Stomach (tissue), 19 donors: ENCODE measurements at places on chromosomes 2 and 18. TPM values are rescaled to one million over a fixed set of nuclear protein-coding genes. Genes with fewer than 3 reads are reported as not detected.

The D2HGDH gene
- total RNA-seq, result 24.6 TPM

The BMP10 gene
- total RNA-seq, result not detected

The DLX1 gene
- not detected for total RNA-seq

GRCh38 chr18:79393181-79393634, 2.5 kb upstream of the NFATC1 start:
- DNase-seq, result peak; percentile 74
- H3K36me3 ChIP-seq, result no peaks in the 10 kb centered on the region
- H3K4me3 ChIP-seq, result peak overlapping the region; percentile 54
- H3K4me1 ChIP-seq, result peaks cover 42% of the 10 kb centered on the region
- H3K27me3 ChIP-seq, result peaks cover 3% of the 10 kb centered on the region

DNA sequence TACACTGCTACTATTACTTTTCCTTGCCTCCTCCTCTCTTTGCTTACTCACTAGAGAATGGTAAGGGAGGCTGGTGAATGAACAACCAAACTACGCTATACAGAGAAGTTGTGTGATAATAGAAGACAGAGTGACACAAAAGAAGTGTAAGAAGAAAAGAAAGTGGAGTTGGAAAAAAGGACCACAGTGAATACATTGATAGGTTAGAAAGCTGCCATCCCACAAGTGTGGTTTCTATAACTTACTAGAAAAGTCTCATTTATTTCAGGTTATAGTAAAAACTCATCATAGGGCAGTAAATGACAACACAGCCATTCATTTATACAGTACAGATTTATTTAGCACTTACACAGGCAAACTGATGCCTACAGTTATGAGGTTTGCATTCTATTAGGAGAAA, 77.3 kb downstream of the TTC21B start:
- H3K36me3 ChIP-seq, result peaks cover 55% of the 10 kb centered on the region
- H3K4me1 ChIP-seq, result no peaks in the 10 kb centered on the region
- H3K27me3 ChIP-seq, result no peaks in the 10 kb centered on the region

- H3K27ac ChIP-seq, result no peak overlapping the region
- H3K4me3 ChIP-seq, result no peak overlapping the region
- no peaks in the 10 kb centered on the region for H3K36me3 ChIP-seq
- no peaks in the 10 kb centered on the region for H3K4me1 ChIP-seq
Measured at GRCh38 chr2:202054679-202055078, 18.4 kb upstream of the KIAA2012 start.

DNA sequence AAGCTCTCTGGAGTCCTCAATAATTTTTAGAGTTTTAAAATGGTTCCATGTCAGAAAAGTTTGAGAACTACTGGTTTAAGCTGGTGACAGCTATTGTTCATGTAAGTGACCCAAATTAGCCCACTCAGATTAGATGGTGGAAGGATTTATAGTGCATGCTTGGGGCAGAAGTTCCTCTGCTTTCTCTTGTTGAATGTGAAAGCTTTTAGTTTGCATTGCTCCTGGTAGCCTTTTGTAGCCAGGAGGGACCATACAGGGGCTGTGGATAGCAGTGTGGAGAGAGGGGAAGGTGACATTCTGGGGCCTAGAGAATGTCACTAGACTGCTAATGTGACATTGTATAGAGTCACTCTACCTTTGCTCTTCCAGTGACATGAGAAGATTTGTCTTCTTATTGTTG, 40.3 kb upstream of the IGFBP5 start:
- no peak overlapping the region for H3K4me3 ChIP-seq
- no peaks in the 10 kb centered on the region for H3K27me3 ChIP-seq
- H3K27ac ChIP-seq, result no peak overlapping the region
- H3K4me1 ChIP-seq, result peaks cover 28% of the 10 kb centered on the region
- H3K36me3 ChIP-seq, result no peaks in the 10 kb centered on the region

DNA sequence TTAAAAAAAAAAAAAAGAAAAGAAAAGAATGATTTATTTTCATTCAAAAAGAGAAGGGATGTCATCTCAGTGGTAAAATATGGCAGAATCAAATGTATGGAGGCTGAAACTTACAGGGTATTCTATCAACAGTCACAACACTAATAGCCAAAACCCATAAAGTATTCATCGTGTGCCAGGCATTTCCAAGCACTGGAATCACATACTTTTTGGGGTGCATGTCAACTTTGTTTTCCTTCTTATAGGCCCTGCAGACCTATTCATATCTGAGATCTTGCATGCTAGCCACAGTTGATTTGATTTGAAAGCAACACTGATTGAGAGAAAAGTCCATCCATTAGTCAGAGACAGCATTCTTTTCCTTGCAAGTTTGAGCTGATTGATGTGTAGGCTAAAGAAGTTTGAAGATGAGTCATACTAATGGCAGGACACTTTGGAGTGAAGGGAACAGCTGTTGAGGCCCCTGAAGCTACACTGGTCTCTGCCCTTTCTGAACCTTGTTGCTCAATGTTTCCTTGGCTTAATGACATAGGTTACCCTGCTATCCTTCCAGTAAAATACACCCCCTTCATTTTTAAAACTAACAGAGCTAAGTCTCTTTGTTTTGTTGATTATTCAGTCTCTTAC, 22.0 kb downstream of the KATNAL2 start:
- no peak for DNase-seq

- H3K4me3 ChIP-seq, result no peak overlapping the region
- no peaks in the 10 kb centered on the region for H3K36me3 ChIP-seq
- H3K4me1 ChIP-seq, result peaks cover 8% of the 10 kb centered on the region
- H3K27me3 ChIP-seq, result no peaks in the 10 kb centered on the region
- no peak overlapping the region for H3K27ac ChIP-seq
- peak; percentile 51 for DNase-seq
Measured at GRCh38 chr2:75153221-75153620, 46.1 kb downstream of the TACR1 start.

DNA sequence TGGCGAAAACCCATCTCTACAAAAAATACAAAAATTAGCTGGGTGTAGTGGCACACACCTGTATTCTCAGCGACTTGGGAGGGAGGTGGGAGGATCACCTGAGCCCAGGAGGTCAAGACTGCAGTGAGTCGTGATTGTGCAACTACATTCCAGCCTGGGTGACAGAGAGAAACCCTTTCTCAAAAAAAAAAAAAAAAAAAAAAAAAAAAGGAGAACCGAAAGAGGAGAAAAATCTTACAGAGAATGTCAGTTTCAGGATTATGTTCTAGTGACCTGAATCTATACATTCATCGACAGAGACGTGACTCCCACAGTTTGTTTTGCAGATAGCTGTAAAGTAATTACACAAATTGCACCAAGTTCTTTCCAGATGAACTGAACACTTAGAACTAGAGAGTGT, 187.8 kb downstream of the FTCDNL1 start:
- H3K27me3 ChIP-seq, result peaks cover 14% of the 10 kb centered on the region
- H3K27ac ChIP-seq, result no peak overlapping the region
- H3K36me3 ChIP-seq, result no peaks in the 10 kb centered on the region
- no peak for DNase-seq
- H3K4me3 ChIP-seq, result no peak overlapping the region

GRCh38 chr2:33437297-33437696, 39.2 kb upstream of the RASGRP3 start:
- peak overlapping the region; percentile 13 for H3K27ac ChIP-seq
- H3K4me1 ChIP-seq, result no peaks in the 10 kb centered on the region
- no peaks in the 10 kb centered on the region for H3K27me3 ChIP-seq
- no peak for DNase-seq
- no peaks in the 10 kb centered on the region for H3K36me3 ChIP-seq
